ENCODE measurements at places on chromosomes 4 and X.

DNA sequence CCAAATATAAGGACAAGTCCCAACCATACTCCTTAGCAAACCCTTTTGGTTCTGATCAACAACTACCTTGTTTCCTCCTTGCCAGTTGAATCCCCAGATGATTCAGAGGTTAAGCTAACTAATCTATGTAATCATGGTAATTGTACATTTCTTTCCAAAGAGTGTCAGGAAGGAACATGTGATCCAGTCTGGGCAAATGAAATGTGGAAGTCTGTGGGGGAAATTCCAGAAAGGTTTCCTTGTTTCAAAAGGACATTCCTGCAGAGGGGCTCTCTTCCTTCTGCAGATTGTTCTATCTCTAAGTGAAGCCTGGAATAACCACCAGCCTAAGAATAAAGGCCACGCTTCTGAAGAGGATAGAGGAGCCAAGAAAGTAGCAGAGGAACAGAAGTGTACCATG is 7.0 kb downstream of the PRSS12 start:
- DNase-seq: no peak

- no peak for DNase-seq
Measured at GRCh38 chr4:103895876-103896465, 176.2 kb upstream of the TACR3 start.

- DNase-seq: no peak
Measured at GRCh38 chrX:50952406-50952805, 41.9 kb downstream of the BMP15 start.

GRCh38 chr4:100286636-100287035 is 96.4 kb upstream of the DDIT4L start:
- DNase-seq: no peak

- DNase-seq: no peak
Measured at GRCh38 chr4:150256841-150257730, 178.8 kb downstream of the DCLK2 start.

GRCh38 chr4:2300431-2301224 is 38.7 kb upstream of the MXD4 start:
- no peak for DNase-seq

Measured in CD4-positive, alpha-beta T cell treated with Interleukin-10 for 1 hour (primary cell).